A549 (cell line): ENCODE measurements at places on chromosomes 13 and 19.

GRCh38 chr13:20349564-20350381 lies 117.7 kb upstream of the GJB6 start:
- no peak for DNase-seq

- DNase-seq = no peak
These were observed 18.0 kb upstream of the CFAP97D2 start for GRCh38 chr13:114161028-114161556.

DNA sequence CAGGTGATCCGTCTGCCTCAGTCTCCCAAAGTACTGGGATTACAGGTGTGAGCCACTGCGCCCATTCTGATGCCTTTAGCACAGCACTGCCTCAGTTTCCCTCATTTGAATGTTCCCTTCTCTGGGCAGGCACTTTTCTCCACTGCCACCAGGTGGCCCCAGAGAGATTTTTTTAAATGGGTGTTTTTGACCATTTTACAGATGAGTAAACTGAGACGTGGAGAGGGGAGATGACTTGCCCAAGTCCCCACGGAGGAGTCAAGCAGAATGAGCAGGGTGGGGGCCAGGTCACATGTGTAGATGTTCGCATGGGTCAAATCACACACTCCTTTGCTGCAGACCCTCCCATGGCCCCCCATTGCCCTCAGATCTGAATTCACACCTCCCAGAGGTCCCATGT lies 3.2 kb upstream of the PDE4C start:
- no peak for DNase-seq

DNA sequence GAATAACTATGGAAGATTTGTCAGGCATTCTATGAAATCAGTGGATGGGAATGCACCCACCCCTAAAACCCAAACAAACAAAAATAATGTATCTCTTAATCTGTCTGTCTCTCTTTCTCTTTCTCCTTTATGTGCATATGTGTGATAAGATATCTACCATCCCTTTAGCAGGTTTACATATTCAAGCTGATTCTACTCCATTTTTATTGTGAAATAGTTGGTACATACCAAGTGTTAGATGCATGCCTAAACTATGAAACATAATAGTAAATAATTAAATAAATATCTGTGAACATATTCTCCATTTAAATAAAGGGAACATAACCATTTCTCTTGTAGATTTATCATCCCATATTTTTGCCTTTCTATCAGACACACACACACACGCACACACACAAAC lies 121.8 kb upstream of the PCDH9 start:
- DNase-seq = no peak

DNA sequence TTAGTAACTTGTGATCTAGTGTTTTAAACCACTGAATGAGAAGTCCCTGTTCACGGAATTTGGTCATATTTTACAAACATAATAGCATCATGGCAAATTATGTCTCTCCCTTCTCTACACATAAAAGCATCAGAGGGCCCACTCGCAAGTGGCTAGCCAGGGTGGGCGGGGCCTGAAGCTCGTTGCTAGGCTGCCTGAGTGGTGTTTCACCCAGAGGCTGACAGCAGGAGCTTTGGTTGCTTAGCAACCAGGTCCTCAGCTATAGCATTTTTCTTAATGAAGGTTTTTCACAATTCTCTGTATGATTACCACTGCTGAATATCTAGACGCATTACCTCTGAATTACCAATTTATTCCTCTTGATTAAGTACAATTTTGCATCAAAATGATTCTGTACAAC lies 126.5 kb downstream of the NALCN start:
- DNase-seq = peak; percentile 11

- DNase-seq = no peak
These were observed 48.8 kb downstream of the ATP11A start for GRCh38 chr13:112738606-112739005.

DNA sequence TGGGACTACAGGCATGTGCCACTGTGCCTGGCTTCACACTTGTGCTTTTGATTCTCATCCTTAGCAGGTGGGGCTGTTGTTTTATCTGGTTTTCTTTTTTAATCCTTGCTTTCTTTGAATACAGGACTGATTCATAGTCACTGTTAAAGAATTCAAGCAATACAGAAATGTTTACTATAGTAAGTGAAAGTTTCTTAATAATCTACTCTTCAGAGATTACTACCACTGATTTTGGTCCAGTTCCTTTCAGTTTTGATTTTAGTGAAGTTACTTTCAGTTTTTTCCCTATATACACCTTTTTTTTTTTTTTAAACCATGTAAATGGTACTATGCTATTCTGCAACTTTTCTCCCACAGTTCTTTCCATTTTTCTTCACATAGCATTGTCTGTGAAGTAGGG lies 53.6 kb downstream of the GATAD2A start:
- DNase-seq = no peak

DNA sequence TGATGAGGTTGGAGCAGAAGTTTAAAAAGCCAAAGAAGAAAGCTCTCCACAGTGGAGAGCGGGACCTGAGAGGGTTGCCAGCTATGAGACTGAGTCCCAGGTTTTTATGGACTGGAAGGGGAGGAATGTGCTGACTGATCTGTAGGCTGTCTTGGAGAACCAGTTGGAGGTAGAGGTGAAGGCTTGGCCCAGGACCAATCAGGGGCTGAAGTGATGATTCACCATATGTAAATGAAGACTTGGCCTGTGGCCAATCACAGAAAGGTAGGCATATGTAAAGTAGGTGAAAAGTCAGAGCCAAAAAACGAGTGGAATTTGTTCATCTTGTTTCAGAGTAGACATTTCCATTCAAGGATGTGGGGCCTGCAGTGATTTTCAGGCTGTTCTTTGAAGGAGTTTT lies 17.5 kb upstream of the KBTBD6 start:
- no peak for DNase-seq

DNA sequence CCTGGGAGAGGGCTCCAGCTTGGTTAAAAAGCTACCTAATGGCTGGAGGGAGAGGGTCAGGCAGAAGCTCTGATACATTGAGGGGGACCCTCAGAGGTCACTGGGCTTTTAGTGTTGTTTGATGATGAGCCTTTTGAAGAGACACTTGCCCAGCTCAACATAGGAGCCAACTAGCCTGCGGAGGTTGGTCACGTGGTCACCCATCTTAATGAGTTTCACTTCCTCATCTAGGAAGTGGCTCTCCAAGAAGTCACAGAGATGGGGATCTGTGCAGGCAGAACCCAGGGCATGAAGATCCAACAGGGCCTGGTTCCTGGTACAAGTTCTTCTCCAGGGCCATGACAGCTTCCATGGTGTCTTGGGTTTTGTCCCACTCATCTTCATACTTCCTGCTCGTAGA lies 33.4 kb downstream of the IPO5 start:
- DNase-seq = no peak

GRCh38 chr13:105579821-105580710 lies 955.4 kb downstream of the EFNB2 start:
- no peak for DNase-seq
